Esophagus squamous epithelium (tissue), 5 donors: ENCODE measurements at places on chromosomes 2 and 18. TPM values are rescaled to one million over a fixed set of nuclear protein-coding genes. Genes with fewer than 3 reads are reported as not detected.

KIAA2012 gene
- not detected for total RNA-seq

GLI2 gene
- total RNA-seq = 1.3 TPM

BAZ2B gene
- 48.3 TPM for total RNA-seq

GRCh38 chr2:64104933-64105332 lies 39.3 kb downstream of the PELI1 start:
- no peak for DNase-seq

- DNase-seq = no peak
Measured at GRCh38 chr2:18856765-18857164, 267.4 kb upstream of the NT5C1B start.

GRCh38 chr18:63283305-63284094 lies 36.1 kb downstream of the BCL2 start:
- no peak for DNase-seq

GRCh38 chr2:241869087-241869961 lies at the start of gene RTP5:
RTP5 (plus strand) TSS chr2:241869729; CDS start chr2:241869757, 28 bp downstream.
- no peak for DNase-seq

DNA sequence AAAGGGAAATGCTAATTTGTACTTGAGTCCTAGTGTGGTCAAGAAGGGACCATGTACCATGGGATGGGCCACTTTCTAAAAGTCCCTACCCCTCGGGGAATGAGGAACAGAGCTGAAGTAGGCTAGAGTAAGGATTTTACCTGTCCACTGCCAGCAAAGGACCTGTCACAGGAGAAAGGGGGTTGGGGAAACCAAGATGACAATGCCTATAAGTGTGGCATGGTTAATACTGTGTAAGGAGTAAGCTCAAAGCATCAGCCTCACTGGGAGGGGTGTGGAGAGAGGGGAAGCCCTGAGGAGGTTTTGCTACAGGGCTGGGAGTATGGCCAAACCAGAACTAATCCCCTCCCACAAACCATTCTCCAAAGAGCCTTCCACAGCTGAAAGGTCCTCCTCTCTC lies 15.8 kb downstream of the GKN2 start:
- DNase-seq = no peak
